Esophagus squamous epithelium (tissue), 5 donors: ENCODE measurements at places on chromosomes 5 and 9.

- no peak for DNase-seq
Observed at GRCh38 chr5:154714266-154714986, 40.8 kb upstream of the LARP1 start.

DNA sequence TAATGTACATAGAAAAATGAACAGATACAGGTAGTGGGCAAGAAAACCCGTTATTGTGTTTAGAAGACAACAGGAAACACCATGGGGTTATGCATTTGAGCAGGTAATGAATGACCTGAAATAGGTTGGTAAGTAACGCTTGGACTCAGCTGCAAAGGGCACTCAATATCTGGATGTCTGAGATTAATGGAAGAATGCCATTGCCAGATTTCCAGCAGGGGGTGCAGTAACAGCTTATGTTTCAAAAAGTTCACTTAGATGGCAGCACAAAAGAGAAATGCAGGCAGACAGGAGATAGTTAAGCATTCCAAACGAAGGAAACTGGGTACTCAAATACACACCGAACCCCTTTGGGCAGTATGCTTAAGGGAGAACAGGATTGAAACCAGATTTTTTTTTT is 285.5 kb upstream of the VLDLR start:
- DNase-seq = no peak

GRCh38 chr9:79196606-79197005 is 375.2 kb upstream of the TLE4 start:
- no peak for DNase-seq

GRCh38 chr9:130425741-130426466 is 18.9 kb upstream of the ASS1 start:
- DNase-seq = no peak

DNA sequence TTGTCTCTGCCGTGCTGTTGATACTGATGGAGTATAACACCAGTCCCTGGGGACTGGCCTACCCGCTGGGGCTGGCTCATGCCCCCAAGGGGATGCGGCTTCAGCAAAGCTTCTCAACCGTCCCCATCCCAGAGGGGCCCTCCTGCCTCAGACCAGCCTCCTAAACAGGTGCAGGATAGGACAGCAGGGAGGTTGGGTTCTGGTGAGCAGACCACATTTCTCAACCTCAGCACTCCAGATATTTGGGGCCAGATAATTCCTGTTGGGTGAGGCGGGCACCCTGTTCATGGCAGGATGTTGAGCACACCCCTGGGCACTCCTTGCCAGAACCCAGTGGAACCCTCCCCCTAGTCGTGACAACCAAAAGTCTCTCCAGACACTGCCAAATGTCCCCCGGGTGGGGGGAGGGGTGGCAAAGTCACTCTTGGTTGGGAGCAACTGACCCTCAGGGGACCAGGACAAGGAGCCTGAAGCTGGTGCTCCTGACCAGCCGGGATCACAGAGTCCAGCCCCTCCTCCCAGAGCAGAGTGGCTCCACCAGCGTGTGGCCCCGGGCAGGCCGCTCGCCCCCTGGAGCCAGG is 107.8 kb downstream of the ZNF354C start:
- DNase-seq = no peak

DNA sequence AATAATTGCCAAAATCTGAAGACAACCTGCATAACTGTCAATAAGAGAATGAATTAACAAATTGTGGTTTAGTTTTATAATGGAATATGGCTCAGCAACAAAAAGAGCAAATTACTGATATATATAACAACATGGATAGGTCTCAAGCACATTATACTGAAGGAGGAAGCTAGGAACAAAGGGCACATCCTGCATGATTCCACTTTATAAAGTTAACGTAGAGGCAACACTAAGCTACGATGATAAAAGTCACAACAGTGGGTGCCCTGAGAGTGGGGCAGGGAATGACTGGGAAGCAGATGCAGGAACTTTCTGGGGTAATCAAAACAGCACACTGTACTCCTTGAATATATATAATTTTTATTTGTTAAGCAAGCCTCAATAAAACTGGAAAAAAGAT is 165.2 kb downstream of the RMI1 start:
- no peak for DNase-seq

- DNase-seq = no peak
Observed at GRCh38 chr9:122356627-122357026, 14.2 kb upstream of the PTGS1 start.

DNA sequence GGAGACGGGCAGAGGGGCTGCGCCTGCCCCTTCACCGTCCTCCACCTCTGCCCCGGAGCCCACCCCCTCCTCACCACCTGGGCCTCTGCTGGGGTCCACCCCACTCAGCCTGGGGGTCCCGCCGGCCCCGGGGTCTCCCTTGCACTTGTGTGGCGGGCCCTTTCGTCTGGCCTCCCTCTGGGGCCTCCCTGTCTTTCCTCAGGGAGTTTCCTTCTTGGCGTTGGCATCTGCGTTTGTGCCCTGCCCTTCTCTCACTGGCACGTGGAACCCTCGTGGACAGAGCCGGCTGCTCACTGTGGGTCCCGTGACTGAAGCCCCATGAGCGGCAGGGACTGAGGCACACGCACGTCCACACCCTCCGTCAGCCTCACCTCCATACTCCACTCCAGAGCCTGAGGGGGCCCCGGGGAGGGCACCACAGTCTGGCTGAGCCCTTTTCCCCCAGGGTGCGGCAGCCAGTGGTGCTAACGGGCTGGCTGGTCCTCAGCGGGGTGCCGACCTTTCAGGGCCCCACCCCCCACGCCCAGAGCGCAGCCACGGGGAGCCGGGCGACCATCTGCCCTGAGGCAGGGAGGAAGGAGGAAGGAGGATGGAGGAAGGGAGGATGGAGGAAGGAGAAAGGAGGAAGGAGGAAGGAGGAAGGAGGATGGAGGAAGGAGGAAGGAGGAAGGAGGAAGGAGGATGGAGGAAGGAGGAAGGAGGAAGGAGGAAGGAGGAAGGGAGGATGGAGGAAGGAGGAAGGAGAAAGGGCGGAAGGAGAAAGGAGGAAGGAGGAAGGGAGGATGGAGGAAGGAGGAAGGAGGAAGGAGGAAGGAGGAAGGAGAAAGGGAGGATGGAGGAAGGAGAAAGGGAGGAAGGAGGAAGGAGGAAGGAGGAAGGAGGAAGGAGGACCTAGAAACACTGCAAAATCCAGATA is 53.0 kb upstream of the NRARP start:
- no peak for DNase-seq

GRCh38 chr5:94157704-94158539 is 416.5 kb upstream of the POU5F2 start:
- DNase-seq = no peak

DNA sequence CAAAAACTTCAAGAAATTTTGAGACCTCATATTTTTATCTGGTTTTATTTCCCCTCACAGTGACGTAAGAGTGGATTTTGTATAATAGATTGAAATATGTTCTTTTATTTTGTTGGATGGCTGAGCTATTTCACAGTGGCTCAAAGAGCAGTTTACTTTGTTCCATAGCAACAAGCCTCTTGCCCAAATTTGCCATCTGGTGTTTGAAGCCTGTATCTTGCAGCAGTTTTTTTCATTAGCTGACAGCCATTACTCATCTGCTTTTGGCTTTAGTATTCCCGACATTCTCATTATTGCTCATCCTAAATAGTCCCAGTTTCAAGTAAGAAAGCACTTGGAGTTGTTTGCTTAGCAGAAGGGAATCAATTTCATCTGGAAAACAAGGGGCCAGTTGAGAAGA is 36.3 kb downstream of the GDA start:
- DNase-seq = no peak

- no peak for DNase-seq
Observed at GRCh38 chr5:65020492-65020891, 251.8 kb downstream of the CWC27 start.

DNA sequence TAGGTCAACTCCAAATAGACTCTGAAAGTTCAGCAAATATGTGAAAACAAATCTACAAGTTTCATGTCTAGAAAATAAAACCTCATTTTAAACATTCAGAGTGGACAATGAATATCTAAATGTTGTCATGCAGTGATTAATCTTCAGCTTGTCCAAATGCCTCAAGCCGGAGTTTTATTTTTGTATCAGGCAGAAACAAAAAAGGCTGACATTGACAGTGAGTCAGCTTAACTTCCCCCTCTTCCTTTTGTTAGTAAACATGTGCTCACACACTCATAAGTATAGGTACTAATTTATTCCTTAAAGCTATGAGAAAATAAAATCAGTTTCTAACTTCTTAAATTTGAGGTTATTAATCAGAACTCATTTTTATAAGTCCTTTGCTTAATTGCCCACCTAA is 467.9 kb upstream of the DAB2 start:
- DNase-seq = no peak

GRCh38 chr9:133960568-133961129 is 31.5 kb downstream of the VAV2 start:
- no peak for DNase-seq

DNA sequence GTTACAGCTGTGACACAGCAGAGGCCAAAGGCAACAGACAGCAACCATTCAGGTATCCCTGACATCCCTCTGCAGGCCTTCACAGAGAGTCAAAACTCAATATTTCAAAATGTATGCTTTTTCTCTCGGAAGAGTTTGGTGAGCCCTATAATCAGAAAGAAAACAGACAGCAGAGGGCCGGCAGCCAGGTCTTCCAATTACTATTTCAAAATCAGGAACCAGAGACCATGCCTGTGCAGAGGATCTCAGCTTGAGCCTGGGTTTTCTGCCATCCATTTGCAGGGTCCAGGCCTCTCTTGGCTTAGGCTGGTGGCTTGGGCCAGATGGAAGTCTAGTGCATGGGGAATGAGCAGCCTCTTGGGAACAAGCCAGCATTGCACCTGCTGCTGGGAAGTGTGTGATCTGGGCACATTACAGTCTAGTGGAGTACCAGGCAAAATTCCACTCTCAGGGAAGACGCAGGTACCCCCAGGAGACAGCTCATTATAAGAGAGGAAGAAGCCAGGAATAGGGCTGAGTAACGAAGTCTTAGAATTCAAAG is 231.3 kb downstream of the ENC1 start:
- no peak for DNase-seq

- no peak for DNase-seq
Observed at GRCh38 chr5:172805018-172805683, 28.9 kb upstream of the ERGIC1 start.

DNA sequence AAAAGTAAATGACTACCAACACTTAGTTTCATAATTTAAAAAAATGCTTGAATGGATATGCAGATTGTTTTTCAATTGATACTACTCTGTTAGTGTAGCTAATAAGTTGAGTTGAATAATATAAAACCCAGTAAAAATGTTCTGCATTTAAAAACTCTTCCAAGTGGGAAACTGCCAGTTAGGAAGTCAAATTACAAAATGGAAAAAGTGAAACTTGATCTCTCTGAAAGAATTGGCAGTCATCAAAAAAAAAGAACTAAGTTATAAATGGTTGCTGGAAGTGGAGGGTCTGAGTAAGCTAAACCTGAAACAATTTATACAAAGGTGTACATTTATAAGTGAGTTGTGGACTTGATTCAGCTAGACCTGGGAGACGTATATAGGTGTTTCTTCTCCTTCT is 52.4 kb downstream of the VCAN start:
- DNase-seq = no peak

- DNase-seq = no peak
Observed at GRCh38 chr9:10014889-10015288, 597.9 kb downstream of the PTPRD start.

DNA sequence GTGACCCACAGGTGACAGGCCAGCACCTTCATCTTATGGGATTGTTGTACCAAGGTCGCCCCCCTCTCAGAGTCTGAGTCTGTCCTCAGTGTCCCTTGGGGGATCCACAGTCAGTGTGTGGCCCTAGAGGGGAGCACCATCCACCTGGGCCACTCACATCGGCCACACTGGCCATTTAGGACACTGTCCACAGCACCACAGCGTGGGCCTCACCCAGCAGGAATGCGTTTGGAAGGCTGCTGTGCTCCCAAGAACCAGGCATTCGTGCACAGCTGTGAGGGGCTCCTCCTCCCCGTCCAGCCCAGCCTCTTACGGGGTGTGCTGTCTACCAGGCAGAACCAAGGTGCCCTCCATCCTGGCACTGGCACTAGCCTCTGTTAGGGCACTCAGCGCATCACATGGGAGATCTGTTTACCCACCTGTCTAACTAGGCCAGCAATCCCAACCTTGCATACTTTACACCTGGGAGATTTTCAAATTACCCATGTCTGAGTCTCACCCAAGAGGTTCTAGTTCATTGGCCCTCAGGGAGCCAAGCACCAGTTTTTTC is 24.5 kb upstream of the UBE2QL1 start:
- no peak for DNase-seq

DNA sequence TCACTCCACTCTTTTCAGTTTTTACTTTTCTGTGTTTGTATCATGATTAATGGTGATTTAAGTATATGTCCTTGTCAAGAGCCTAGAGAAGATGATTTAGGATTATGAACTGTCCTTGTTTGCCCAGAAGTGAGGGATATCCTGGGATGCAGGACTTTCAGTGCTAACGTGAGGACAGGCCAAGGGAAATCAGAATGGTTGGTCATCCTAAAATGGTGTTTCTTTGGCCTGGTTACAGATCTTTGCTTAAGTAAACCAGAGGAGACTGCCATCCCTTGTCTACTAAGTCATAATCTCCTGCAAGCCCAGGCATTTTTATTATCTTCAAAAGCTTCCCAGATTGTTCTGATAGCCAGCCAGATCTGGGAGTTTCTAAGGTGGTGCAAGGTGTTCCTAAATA is 22.3 kb upstream of the DPYSL3 start:
- no peak for DNase-seq

DNA sequence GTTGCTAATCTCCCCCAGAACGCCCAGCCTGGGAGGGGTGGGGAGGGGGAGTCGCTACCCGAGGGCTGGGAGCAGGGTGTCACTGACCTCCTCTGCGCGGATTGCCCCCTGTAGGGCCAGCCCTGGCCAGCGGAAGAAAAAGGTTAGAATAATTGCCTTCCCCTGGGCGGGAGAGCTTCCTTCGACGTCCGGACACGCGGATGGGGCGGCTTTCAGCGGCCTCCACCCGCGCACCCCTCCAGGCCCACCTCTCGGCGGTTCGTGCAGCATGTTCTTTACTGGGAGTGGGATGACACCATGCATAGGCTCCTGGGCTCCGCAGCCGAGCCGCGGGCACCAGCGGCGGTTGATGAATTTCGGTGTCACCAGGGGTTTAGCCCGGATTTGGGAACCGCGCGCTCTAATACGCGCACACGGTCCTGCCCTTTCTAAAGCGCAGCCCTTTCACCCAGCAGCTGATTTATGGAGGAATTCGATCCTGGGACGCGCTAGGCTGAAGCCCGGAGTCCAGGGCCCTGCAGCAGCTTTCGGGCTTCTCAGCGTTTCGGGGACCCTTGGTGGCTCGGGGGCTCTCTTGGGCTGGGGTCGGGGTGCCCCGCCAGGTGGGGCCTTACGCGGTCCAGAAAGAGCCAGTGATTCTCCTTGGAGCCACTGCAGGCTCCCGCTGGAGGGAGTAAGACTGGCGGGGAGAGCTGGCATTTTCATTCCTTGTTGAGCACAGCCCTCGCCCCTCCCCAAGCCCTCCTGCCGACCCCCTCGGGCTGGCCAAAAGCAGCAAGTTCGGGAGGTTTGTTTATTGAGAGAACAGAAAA is 10.1 kb downstream of the LMX1B start:
- no peak for DNase-seq

- DNase-seq = no peak
Observed at GRCh38 chr5:99129768-99130501, 201.1 kb upstream of the CHD1 start.

GRCh38 chr9:112286926-112287325 is 46.5 kb downstream of the PTBP3 start:
- DNase-seq = no peak
